Ecto neural progenitor cell (in vitro differentiated cells): ENCODE measurements at places on chromosomes 13 and 19.

GRCh38 chr13:109756778-109757177, 29.6 kb downstream of the IRS2 start:
- no peak for DNase-seq

DNA sequence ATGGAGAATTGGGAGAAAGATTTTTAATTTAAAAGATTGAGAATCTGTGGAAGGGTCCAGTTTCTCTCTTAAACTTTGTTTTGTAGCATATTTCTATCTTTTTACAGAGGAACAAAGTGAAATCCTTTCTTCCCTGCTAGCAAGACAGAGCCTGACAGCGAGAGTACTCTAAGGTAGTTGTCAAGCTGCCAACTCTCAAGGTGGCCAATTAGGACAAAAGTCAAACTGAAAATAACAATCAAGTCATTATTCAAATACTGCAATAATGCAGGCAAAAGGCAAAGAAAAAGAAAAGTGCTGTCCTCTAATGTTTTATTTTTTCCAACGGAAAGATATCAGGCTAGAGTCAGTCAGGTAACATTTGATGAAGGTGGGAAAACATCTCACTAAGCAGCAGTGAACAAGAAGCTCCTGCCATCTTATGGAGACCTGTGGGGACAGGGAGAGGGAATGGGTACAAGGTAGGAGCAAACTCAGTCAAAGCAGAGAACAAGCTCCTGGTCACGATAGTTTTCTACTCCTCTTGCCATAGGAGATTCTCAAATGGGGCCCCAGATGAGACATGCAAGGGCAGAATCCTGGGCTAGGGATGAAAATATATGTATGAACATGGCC, 801.9 kb upstream of the SLITRK1 start:
- DNase-seq: no peak

DNA sequence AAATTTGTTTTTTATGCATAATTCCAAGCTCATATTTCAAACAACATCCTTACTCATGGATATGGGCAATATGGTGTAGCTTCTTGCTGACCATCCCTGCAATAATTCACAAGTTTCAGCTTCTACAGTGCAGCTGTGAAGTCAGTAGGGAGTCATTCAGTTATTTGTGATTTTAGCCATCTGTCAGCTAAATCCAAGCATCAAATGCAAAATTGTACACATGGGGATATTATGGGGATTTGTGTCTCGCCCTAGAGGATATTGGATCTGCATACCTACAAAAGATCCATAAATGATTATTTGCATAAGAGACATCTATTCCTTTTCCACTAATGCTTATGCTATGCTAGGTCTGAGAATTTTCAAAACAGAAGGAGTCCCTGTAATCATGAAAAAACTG, 217.9 kb upstream of the SLITRK5 start:
- DNase-seq: no peak

DNA sequence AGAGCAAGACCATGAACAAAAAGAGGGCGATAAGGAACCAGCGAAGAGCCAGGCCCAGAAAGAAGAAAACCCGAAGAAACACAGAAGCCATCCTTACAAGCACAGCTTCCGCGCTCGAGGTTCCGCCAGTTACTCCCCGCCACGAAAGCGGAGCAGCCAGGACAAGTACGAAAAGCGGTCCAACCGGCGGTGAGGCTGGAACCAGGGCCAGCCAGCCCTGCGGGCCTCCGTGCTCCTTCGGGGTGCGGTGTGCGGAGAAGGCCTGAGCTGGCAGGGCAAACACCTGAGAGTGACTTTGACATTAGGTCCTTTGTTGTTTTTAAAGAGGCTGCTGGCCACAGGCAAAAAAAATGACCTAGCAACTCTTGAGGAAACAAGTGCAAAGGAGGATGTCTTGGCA, 44.1 kb downstream of the POLR1D start:
- DNase-seq: no peak

DNA sequence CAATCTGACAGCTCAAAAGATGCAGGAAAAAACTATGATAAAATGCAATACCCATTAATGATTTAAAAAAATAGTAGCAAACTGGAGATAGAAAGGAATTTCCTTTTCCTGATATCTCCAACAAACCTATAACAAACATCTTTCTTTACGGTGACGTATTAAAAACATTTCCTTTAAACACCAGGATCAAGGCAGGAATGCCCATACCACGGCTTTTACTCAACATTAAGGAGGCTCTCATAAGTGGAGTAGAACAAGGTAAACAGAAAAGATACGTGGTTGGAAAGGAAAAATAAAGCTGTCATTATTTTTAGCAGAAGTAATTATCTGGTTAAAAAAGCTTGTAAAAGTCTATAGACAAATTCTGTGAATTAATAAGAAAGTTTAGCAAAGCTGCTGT, 61.1 kb downstream of the MIPEP start:
- no peak for DNase-seq

GRCh38 chr19:13171146-13171545, 20.9 kb downstream of the IER2 start:
- no peak for DNase-seq

GRCh38 chr19:756236-756635, 5.3 kb downstream of the MISP start:
- DNase-seq: no peak

DNA sequence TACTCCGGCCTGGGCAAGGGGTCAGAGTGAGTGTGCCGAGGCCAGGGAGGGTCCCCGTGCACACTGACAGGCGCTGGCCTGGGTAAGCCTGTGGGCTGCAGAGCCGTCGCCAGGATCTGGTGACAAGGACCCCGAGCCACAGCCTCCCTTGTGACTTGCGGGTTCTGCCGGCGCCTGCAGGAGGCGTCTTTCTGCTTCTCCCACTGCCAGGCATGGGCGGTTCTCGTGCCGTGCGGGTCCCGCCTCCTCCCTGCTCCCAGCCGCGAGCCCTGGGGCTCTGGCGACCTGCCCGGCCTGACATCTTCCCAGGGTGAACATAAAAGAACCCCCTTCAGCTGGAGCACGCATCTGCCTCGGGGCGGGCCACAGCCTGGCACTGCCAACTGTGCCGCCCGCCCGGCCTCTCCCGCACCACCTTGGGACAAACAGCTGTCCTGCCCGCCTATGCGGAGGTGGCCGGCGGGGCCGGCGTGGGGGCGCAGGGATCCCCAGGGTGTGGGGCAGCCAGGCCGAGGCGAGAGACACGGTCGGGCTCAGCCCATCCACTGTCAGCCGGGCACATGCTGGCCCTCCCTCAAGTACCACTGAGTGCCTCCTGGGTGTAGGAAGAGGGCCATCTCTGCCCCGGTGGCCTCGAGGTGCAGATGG, 1.5 kb upstream of the HCN2 start:
- peak; percentile 88 for DNase-seq

DNA sequence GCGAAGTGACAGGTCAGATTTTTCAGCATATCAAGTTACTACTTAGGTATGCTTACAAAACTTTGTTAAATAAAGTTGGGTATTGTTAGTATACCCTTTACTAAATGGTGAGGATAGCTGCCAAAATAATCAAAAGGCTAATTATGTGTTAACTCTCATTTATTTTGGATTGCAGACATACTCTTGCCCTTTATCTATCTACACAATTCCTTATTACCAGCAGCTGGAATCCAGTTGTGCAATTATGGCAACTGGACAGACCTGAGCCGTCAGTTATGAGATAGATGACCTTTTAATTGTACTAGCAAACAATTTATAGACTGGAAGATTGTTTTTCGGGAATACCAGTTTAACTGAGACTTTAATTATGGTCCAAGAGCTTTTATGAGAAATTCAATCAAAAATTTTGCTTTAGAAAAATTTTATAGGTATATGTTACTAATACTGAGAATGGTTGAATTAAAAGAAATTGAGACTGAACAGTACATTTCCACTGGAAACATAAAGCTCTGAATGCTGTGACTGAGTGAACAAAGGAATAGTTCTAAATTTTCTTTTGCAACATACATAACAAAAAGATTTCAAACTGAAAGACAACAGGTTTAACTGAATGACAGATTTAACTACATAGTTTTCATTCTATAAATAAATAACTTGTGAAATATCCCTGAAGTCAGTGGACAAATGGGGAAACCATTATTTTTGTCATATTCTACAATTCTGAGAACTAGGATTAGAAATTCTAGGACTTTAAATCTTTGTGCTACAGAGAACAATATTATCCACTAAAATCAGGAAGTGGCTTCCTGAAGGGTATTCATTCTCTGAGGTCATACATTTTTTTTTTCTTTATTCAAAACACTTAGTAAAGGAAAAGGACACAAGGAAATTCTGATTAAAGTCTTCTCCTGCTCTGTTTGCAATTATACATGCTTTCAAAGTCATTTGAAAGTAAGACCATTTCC, 97.4 kb downstream of the ZC3H13 start:
- no peak for DNase-seq

DNA sequence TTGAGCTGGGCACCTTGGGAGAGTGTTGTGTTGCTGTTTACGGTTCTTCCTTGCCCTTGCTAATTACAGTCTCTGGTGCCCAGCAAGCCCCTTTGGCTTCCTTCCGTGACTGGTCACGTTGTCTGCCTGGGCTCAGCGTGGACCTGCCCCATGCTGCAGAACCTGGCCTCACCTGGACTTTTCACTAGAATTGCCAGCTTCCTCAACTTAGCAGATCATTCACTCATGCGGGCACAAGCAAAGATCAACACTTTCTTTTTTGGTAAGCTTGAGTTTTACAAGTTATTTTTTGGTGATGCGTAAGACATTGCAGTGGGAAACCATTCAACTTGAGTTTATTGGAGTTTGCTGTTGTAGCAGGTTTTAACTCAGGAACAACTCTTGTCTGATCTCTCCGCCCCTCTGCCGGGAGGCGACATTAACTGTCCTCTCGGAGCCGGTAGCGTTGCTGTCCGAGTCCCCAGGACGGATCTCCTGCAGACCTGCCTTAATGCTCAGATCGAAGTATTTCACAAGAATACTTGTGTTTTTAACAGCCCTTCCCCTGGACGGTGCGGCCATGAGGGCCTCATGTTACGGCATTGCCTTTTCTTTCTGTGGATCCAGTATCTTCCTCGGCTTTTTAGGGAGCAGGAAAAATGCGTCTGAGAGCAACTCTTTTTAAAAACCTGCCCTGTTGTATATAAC, 15.7 kb upstream of the TEX29 start:
- DNase-seq: no peak

DNA sequence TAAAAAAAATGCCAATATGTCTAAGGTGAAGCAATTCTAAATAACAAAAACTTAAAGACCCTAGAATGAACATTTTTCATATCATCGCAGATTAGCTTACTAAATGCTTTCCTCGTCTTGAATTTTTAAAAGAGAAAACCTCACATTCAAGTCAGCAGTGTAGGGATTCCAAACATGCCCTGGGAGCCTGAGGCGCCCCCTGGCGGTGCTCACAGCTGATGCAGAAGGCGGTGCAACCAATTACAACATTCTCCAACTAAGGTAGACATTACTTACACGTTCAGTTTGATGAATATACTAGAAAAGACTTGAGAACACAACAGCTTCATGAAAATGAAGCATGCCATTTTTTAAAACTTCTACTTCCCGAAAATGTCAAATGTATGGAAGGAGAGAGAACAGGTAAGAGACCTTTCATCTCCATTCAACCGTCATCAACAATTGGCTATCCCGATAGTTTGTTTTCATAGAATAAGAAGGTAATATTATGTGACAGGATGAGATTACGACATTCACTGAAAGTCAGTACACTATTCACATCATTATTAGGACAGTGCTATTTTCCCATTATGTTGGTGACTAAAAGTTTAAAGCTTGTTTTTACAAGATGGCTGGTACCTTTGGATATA, 304.4 kb downstream of the DCLK1 start:
- no peak for DNase-seq

DNA sequence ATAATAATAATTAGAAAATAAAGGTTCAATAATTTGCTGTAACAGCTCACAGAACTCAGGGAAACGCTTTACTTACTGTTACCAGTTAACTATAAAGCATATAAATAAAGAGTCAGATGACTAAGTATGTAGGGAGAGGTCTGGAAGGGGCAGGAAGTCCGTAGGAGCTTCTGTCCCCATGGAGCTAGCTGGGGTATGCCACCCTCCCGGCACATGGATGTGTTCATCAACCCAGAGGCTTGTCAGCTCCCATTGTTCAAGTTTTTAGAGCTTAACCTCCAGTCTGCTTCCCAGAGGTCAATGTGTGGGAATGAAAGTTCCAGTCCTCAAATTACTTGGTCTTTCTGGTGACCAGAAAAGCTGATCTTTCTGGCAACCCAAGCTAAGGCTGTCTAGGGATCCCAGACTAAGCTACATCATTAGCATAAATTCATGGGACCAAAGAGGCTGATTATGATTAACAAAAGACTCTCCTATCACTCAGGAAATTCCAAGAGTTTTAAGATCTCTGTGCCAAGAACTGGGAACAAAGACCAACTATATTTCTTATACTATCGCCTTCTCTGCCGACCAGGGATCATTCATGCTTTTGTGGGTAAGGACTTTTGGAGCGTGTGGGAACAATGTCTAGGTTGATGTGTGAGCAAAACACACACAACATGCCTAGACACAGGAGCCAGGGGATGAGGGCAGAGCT, 31.7 kb upstream of the ZNF507 start:
- DNase-seq: peak; percentile 47

DNA sequence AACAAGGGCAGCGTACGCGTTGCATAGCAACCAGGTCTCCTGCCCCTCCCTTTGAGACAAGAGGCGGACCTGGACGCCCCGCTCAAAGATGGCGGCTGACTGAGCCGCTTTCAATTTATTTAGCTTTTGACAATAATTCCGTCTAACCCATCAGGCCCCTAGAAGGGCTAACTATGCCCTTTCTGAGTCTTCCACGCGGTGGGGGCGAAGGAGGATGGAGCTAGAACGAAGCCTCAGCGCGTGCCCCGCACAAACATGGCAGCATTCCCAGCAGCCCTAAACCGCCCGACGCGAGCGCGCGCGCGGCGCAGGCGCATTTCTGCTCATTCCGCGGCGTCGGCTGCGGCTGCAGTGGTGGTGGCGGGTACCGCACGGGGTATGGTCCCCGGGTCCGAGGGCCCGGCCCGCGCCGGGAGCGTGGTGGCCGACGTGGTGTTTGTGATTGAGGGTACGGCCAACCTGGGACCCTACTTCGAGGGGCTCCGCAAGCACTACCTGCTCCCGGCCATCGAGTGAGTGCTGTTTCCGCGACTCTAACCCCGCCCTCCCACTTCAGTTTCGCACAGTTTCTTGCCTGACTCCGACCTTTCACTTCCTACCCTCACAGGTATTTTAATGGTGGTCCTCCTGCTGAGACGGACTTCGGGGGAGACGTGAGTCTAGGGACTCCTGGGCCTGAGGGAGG, at the start of gene MED25:
TSS of gene MED25 (plus strand) at position 326 of the 685 bp plus-strand sequence. CDS start at position 379, 53 bp downstream.
- DNase-seq: peak; percentile 95

DNA sequence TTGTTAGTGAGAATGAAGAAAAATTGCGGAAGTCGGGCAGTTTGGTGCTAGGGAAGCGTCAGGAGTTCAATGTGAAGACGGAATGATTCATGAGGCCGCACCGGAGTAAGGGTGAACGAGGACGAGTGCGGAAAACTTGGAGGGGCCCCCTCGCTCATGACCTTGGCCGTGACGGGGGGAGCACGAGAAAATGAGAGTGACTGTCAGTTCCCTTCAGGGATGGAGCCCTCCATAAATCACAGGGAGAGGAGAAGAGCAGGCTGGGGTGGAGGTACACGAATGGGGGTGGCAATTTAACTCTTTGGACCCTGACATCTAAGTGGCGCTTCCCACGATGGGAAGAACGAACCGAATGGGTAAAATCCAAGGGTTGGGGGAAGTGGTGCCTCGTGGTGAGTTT, 486.4 kb downstream of the TSHZ3 start:
- DNase-seq: peak; percentile 14
